ENCODE measurements at places on chromosomes 1 and 21.

DNA sequence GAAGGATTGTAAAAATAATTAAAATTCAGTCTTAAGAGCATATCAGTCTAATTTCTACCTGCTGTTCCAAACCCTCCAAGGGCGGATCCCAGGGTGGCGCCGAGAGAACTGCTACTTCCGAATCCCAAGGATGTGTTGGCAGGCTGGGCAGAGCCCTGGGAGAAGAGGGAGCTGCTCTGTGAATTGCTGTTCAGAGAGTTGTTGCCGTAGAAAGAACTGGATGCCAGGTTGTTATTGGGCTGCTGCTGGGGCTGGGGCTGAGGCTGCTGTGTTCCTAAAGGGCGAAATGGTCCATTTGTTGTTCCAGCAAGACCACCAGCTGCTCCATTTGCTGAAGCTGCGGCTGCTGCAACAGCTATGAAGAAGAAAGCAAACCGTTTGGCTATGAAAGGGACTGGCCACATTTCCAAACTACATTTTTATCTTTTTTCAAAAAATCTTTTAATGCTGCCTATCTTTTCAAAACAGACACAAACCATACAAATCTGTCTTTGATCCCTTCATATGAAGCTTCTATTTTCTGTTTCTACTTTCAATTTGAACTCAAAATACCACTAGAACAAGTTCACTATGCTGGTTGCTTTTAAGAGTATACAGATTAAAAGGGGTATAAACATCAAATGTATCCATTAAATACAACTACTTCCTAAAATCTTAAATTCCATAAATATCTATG, 57.5 kb upstream of the SDC3 start:
- DNase-seq: no peak

DNA sequence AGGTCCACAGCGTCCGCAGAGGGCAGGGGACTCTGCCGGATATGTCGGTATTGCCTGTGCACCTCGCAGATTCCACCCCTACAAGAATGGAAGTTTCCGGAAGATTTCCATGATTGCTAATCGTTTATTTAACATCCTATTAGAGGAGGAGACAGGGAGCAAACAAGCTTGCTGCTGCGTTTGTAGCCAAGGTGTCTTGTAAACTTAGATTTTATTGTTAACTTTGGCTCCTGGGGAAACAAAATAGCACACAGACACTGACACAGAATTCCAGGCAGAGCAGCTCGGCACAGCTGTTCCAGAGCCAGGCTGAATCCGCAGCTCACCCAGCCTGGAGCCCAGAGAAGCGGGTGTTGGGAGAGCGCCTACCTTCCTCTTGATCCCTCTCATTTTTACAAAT, 75.7 kb downstream of the AJAP1 start:
- no peak for DNase-seq

- no peak for DNase-seq
These were observed 14.1 kb downstream of the PFKFB2 start for GRCh38 chr1:207067185-207067584.

DNA sequence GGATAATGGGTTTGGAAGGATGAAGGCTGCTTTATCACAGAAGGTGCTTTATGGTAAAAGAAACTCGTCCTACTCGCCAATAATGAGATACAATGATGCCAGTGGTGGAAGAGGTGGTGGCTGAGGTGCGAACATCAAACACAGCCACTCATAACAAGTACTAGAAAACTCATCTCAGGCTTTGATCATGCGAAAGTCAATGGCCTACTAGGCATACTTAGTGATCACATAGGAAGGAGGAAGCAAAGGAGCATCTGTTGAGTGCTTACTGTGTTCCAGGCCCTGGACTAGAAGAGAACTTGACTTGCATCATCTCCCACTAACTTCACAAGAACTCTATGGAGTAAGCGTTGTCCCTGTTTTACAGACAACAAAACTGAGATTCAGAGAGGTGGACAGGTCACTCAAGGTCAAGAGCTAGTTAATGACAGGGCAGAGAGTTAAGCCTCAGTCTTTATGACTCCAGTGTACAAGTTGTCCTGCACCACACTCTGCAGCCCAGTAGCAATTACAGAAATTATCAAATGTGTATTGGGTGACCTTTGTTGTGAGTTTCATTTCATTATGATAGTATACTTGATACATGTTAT, 33.6 kb downstream of the RUNX1 start:
- DNase-seq: no peak

GRCh38 chr1:29590583-29591565, 354.6 kb downstream of the PTPRU start:
- DNase-seq: no peak

- no peak for DNase-seq
These were observed 483.4 kb downstream of the PLPP3 start for GRCh38 chr1:56095696-56096665.

Measured in right forelimb (tissue), 1 donor.